ENCODE measurements at places on chromosomes 4 and X. TPM values are rescaled to one million over a fixed set of nuclear protein-coding genes. Genes with fewer than 3 reads are reported as not detected.

The BMPR1B gene
- total RNA-seq, result 1.7 TPM

The UGT8 gene
- total RNA-seq, result under 0.01 TPM

The ETDB gene
- not detected for total RNA-seq

The USP26 gene
- total RNA-seq, result not detected

The RFC1 gene
- total RNA-seq, result 33.7 TPM

The GAGE12J gene
- total RNA-seq, result not detected

The EIF4E gene
- 53.2 TPM for total RNA-seq

The HPSE gene
- total RNA-seq, result 0.55 TPM

The CXCL9 gene
- not detected for total RNA-seq

The HSD17B13 gene
- 0.71 TPM for total RNA-seq

The GUCY2F gene
- total RNA-seq, result 0.28 TPM

The MAP9 gene
- 15.3 TPM for total RNA-seq

The TCEAL4 gene
- 127 TPM for total RNA-seq

The AMBN gene
- not detected for total RNA-seq

The ITM2A gene
- 21.8 TPM for total RNA-seq

The MTNR1A gene
- not detected for total RNA-seq

The ZAR1 gene
- not detected for total RNA-seq

The STAP1 gene
- not detected for total RNA-seq

The TMSB15A gene
- total RNA-seq, result 3.6 TPM

The RTL3 gene
- total RNA-seq, result 1.8 TPM

The RXFP1 gene
- not detected for total RNA-seq

The CCNB3 gene
- total RNA-seq, result 0.28 TPM

The BMX gene
- 3.0 TPM for total RNA-seq

The RAB9B gene
- total RNA-seq, result 11.4 TPM

The MTTP gene
- 2.4 TPM for total RNA-seq

The ZCCHC18 gene
- total RNA-seq, result 1.8 TPM

All from sigmoid colon (tissue), 7 donors.